ENCODE measurements at places on chromosomes 13 and 19. TPM values are rescaled to one million over a fixed set of nuclear protein-coding genes. Genes with fewer than 3 reads are reported as not detected.

SCN1B gene
- not detected for polyA plus RNA-seq

PSG7 gene
- polyA plus RNA-seq, result not detected

KLK4 gene
- polyA plus RNA-seq, result not detected

TRPC4 gene
- polyA plus RNA-seq, result not detected

FXYD7 gene
- not detected for polyA plus RNA-seq

KL gene
- 1.4 TPM for polyA plus RNA-seq
